ENCODE measurements at places on chromosomes 7 and 10.

- DNase-seq, result no peak
These were observed 216.3 kb downstream of the SFMBT2 start for GRCh38 chr10:7194571-7194970.

DNA sequence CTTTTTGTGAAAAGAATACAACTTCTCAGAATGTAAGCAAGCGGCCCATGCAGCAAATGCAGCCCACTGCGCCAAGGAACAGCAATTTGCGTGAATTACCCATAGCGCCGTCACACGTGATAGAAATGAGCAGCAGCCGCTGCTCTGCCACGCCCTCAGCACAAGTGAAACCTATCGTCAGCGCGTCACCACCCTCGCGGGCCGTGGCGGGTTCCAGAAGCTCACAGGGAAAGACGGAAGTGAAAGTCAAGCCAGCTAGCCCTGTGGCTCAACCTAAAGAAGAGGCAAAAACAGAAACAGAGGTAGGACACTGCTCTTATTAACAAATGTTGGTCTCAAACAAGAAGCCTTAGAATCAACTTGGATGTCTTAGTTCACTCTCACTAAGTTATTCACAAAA is 70.5 kb downstream of the SHH start:
- DNase-seq, result no peak

GRCh38 chr7:123355576-123356190 is 155.9 kb upstream of the SLC13A1 start:
- no peak for DNase-seq

DNA sequence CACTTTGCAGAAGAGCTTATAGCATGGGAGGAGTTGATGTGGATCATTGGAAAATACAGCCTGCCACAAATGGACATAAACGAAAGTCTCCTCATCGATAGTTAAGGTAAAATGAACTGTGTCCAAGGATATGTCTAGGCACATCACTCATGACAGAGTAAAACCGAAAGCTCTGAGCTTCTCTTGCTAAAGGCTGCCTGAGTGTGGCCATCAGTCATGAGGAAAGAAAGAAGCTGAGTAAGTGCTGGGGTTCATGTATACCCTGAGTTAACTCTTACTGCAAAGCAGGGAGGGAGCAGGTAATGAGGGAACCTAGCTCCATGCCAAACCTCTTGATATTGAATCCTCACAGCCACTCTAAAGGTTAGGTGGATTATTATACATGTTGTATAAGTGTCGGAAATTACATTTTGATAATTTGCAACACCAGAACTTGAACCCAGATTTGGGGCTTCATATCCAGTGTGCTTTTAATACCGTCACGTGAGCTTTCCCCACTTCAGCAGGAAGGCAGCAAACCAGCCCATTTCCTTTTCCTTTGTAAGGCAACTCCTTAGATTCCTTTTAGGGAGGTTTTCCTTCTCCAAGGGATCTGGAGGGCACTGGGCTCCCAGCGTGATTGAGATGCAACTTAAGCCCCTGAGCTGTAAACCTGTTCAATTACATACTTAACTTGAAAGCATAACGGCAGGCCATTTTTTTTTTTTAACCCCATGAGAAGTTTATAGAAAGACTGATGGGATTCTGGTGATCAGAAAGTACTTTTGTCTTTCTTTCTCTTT is 215.0 kb downstream of the PHF14 start:
- no peak for DNase-seq

GRCh38 chr7:47273974-47274766 is 307.7 kb downstream of the TNS3 start:
- no peak for DNase-seq

DNA sequence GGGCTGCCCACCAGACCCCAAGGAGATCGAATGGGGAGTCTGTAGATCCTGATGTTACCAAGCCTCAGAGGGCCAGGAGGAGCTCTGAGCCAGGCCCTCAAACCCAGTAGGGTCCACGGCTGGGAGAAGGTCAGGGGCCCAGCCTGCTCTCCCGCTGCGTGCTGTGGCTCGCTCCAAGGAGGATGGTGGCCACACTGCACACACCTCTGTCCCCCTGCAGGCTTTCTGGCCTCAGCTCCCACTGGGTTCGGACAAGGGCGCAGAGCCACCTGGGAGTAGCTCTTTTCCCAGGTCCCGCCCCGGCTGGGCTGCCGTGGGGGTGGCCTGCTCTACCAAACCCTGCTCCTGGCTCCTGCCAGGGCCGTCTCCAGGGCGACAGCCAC is 175.8 kb downstream of the ZNF248 start:
- DNase-seq, result no peak

- DNase-seq, result no peak
These were observed 59.1 kb downstream of the ARMC3 start for GRCh38 chr10:22986771-22987542.

GRCh38 chr7:139853506-139854123 is 24.6 kb downstream of the TBXAS1 start:
- DNase-seq, result no peak

GRCh38 chr10:63683223-63683622 is 162.0 kb downstream of the REEP3 start:
- no peak for DNase-seq

- no peak for DNase-seq
These were observed 9.2 kb upstream of the SFRP5 start for GRCh38 chr10:97780841-97781617.

- peak; percentile 49 for DNase-seq
These were observed 102.6 kb downstream of the SH3PXD2A start for GRCh38 chr10:103752680-103753248.

GRCh38 chr10:78850644-78851435 is 217.9 kb upstream of the ZMIZ1 start:
- DNase-seq, result no peak

DNA sequence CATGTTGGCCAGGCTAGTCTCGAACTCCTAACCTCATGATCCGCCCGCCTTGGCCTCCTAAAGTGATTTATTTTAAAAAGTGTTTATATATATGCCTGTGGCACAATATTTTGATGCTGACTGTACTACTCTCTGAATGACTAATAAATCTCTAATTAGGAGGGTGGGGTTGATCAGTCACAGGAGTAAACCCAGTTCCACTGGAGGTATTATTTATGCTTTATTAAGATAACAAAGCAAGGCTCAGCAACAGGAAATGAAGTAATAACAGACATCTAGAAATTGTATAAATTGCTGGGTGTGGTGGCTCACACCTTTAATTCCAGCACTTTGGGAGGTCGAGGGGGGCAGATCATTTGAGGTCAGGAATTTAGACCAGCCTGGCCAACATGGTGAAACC is 26.0 kb upstream of the MCU start:
- no peak for DNase-seq

- no peak for DNase-seq
These were observed 15.5 kb downstream of the CYTH3 start for GRCh38 chr7:6256677-6257535.

- DNase-seq, result no peak
These were observed 122.5 kb downstream of the TMEM26 start for GRCh38 chr10:61330669-61331068.

DNA sequence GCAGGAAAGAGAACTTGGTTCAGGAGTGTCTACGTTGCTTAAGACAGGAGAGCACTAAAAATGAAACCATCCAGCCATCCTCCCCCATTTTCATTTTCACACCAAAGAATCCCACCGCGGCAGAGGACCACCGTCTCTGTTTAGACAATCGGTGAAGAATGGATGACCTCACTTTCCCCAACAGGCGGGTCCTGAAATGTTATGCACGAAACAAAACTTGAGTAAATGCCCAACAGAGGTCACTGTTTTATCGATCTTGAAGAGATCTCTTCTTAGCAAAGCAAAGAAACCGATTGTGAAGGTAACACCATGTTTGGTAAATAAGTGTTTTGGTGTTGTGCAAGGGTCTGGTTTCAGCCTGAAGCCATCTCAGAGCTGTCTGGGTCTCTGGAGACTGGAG is 1.4 kb upstream of the IL6 start:
- no peak for DNase-seq

DNA sequence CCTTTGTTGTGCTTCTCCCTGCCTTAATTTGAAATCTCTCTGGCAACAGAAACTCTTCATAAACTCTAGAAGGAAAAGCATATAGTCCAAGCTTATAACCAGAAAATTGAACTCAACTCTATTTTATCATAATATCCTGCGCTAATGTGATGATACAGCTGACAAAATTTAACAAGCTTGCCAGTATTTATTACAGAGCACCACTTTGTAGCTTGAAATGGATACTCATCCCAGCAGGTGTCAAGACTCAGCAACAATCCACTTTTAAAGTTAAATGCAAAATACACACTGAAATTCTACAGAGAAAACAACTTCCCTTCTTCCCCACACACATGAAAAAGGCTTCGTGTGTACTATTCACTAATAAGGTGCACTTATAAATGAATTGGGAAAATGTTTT is 228.9 kb downstream of the AGMO start:
- no peak for DNase-seq
